Activated CD4-positive, alpha-beta T cell treated with anti-CD3 and anti-CD28 coated beads, Interleukin-2, Interleukin-6, amounts not matched to agents 100 ng/mL and 50 ng/mL, durations not matched to agents 16 hours and 8 hours (primary cell): ENCODE measurements at places on chromosomes 1 and 21.

DNA sequence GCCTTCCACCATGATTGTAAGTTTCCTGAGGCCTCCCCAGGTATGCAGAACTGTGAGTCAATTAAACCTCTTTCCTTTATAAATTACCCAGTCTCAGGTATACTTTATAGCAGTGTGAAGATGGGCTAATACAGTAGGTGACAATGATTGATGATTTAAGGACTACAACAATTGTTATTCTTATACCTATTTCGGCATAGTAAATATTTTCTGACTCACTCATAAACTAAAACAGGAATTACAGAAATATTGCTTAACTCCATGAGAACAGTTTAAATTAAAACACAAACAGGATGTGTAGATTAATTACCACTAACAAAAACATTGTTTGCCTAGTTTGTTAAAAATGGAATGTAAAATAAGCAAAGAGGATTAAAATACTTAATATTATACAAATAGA, 839.9 kb downstream of the LTN1 start:
- DNase-seq, result no peak

GRCh38 chr1:109657395-109657794, 1.5 kb downstream of the GSTM4 start:
- DNase-seq, result no peak

DNA sequence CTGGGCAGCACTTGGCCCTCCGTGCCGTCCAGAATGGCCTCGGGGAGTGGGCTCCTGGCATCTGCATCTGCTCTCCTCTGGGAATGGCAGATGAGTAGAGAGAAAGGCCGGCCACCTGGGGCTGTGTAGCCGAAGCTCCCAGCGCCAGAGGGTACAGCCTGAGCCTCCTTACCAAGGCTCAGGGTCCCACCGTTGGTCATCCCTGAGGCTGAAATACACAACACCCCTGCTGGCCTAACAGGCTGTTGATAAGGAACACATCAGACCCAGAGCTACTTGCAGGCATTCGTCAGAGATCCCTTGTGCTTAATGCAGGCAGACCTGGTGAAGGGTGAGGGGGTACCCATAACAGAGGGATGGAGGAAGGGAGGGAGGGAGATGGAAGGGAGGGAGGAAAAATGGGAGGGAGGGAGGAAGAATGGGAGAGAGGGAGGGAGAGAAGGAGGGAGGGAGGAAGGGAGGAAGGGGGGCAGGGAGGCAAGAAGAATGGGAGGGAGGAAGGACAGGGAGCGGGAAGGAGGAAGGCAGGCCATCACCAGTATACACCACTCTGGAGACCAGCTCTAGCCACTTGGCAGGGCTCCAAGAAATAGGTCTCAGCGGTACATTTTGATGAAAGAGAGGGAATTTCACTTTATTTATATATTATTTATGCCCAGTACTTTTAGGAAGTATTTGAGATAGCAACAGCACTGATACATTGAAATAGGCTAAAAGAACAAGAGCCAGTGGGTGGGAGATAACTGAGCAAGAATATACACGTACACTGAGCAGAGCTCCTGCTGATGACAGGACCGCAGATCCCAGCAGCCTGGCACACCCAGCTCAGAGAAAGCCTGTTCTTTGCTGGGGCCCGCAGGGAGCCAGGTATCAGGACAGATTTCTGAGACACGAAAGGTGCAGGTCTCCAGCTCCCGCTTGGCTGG, 315.0 kb upstream of the VAMP3 start:
- DNase-seq, result no peak

DNA sequence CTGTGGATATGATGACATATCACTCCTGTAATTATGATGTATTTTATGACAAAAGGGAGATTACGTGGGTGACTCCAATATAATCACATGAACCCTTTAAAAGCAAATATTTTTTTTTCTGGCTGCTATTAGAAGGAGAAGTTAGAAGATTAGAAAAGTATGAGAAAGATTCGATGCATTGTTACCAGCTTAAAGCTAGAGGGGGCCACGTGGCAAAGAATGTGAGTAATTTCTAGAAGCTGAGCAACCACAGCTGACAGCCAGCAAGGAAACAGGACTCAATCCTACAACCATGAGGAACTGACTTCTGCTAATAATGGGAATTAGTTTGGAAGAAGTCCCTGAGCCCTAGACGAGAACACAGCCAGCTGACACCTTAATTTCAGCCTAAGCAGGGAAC, 56.3 kb upstream of the C1orf87 start:
- DNase-seq, result no peak
